ENCODE measurements at places on chromosomes 5 and 9.

GRCh38 chr9:110161940-110162339 lies 46.0 kb downstream of the C9orf152 start:
- no peak for DNase-seq

DNA sequence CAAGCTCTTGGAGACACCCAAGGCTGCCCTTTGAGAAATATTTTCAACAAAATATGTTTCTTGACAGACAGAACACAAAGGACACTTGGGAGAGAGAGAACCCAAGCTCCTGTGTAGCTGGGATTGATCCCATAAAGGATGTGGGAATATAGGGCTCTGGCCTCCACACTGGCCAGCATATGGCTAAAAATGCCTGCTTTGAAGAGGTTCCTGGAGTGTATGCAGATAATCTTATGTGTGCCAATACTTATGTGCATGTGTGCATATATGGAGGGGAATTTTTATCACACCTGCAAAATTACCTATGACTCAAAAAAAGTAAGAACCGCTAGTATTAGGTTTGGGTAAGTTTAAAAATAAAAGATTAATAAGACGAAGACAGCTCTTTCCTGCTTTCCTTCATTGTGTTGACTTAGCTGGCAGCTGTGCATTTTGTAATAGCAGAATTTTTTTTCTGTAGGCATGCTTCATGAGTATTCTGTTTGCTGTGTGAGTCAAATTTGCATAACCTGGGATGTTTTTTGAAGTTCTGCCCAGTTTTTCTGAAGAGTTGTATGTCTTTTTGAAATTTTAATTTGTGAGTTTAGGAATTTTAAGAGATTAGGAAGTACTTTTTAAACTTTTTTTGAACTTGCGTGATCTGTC lies 42.6 kb downstream of the HACD4 start:
- DNase-seq = no peak

DNA sequence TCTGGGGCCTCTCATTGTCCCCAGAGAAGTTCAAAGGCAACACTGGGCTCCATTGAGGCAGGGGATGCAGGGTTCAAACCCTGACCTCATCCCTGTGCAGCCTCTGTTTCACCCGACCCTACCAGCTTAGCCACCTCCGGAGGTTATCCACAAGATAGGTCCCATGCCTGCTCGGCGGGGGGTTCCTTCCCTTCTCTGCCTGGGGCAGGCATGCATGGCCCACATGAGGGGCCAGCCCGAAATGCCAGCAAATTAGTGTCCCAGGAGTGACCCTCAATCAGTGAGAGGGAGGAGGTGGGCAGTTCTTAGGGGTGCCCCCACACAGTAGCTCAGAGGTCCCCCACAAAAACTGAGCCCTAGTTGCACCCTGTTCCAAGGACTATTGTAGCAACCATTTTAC lies 24.8 kb upstream of the FUBP3 start:
- DNase-seq = no peak

GRCh38 chr9:123305879-123306278 lies 37.5 kb upstream of the STRBP start:
- DNase-seq = no peak

DNA sequence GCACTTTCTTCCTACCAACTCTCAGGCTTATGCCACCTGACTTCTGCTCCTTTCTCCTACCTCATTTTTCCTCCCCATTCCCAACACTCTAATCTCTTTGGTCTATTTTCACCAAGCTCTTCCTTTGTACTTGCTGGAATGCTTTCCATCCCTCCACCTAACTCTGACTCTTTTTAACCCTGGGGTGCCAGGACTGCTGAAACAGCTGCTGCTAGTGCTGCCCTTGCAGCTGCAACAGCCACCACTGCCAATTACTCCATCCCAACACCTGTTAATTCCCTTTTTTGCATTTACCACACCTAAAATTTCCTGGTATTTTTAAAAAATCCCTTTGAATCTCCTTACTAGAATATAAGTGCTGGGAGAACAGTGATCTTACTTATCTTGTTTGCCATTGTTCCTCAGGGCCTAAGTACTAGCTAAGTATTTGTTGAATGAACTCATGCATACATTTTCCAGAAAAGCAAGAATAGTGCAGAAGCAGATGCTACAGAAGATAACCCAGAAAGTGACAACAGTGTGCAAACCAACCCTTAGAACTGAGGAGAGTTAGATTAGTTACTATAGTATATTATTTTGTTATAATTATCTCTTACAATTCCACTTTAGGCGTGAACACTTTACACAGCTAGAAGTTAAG lies 11.5 kb downstream of the NADK2 start:
- no peak for DNase-seq

DNA sequence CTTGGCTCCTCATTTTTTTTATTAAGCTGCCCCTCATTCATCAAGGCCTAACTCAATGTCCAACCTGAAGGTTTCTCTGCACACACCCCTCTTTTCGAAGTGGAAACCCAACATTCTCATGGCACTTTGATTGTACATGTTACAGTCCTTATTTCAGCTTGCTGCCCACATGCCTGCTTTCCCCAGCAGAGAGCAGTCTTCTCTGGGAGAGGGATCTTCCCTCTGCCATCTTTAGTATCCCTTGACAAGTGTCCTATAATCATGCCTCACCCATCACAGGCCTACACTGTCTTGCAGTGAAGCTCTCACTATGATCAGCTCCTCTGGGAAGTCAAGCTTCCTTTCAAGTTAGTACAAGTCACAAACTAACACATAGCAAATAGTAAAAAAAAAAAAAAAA lies 175.1 kb downstream of the ACER2 start:
- no peak for DNase-seq

DNA sequence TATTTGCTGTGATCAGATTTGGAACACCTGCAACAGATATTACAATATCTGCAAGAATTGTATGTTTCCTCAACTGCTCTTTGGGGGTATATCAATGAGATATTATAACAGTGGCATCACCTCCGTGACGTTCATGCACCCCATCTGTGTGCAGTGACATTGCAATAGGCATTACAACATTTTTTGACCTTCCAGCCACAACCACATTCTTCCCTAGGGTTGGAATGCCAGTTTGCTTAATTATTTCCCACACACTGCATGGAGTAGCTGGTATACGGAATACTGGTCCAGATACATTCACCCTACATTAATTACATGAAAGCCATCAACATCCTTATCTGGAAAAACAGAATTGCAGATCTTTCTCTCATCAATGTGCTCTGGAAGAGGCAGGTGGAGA lies 42.3 kb downstream of the FBXO4 start:
- no peak for DNase-seq

- DNase-seq = no peak
Measured at GRCh38 chr9:18327121-18327520, 146.8 kb upstream of the ADAMTSL1 start.
